ENCODE measurements at places on chromosomes 13 and 19. TPM values are rescaled to one million over a fixed set of nuclear protein-coding genes. Genes with fewer than 3 reads are reported as not detected.

DNA sequence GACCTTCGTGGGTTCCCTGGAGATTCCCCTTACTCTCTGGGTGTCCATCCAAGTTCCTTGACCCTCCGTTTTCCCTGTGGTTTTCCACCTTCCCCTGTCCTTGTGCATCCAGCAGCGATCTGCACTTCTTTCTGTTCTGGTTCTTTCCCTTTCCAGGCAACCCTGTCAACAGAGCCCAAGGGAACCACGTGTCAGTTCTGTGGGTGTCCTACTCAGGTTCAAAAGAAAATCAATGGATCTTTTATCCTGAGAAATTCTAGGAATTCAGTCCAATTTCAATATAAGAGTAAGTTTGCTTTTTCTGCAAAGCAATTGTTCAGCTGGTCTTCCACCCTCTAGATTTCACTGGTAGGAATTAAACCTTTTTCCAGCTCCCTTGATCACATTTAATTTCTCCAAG lies 1394.8 kb upstream of the SLC10A2 start:
- no peak for DNase-seq

ATXN8OS gene
- total RNA-seq, result not detected

SIGLEC8 gene
- not detected for total RNA-seq

GPR32 gene
- not detected for total RNA-seq

PLIN4 gene
- total RNA-seq, result 0.11 TPM
